ENCODE measurements at places on chromosomes 7 and 10. TPM values are rescaled to one million over a fixed set of nuclear protein-coding genes. Genes with fewer than 3 reads are reported as not detected.

Gene SLC39A12
- not detected for total RNA-seq

Gene ASAH2
- total RNA-seq: 4.8 TPM

Gene GPC2
- total RNA-seq: 11.8 TPM

Gene CACUL1
- 32.1 TPM for total RNA-seq

Gene RBP4
- total RNA-seq: not detected

Gene KCNH2
- total RNA-seq: 2.3 TPM

Gene SLC13A1
- not detected for total RNA-seq

- no peak for DNase-seq
These were observed 523 bp upstream of the CDK1 start for GRCh38 chr10:60777696-60778213.

DNA sequence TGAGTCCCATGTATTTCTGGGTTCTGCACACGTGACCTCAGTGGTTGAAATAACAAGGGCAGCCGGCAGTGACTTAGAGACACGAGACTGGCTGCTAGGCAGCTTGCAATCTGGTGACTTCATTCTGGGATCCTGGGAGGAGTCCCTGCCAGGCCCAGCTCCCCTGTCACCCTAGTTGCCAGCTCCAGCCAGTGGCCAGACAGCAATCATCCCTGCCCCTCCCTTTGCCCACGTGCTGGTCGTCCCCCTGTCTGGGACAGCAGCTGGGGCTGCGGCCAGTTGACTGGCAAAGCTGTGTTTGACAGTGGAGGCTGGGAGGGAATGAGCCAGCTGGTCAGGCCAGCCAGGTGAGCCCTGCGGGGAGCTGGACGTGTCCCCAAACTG is 30.0 kb downstream of the ADGRA1 start:
- DNase-seq: no peak

- DNase-seq: no peak
These were observed 220.6 kb upstream of the RHOBTB1 start for GRCh38 chr10:61164458-61165160.

GRCh38 chr10:108852211-108852610 is 1071.1 kb downstream of the XPNPEP1 start:
- no peak for DNase-seq

GRCh38 chr7:11006291-11006690 is 32.6 kb downstream of the PHF14 start:
- DNase-seq: no peak

GRCh38 chr10:13990392-13990805 is 340.3 kb downstream of the FRMD4A start:
- DNase-seq: no peak

- DNase-seq: no peak
These were observed 76.4 kb downstream of the FRMD4A start for GRCh38 chr10:14254368-14254767.

DNA sequence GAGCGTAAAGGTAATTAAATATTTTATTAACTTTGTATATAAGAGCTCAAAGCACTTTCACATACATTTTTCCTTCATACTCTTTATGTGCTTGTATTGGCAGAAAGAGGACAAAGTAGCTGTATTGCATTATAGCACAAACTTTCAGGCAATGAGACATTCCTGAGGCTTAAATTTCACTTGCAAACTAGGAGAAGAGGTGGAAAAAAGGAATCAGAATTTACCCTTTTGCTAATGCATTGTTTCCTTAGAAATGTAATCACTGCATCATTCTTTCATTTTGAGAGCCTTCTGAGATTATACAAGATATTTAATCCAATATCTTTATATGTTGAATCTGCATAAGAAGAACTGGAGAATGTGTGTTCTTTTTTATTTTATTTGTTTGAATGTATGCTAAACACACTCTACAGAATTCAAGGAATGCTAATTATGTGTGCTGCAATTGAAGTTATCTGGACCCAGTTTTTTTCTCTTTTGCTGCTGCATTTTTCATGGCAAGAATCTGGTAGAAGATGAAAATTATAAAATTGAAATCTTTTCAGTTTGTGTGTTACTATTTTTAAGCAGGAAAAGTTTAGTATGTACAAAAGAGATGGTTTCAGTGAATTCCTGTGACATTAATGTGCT is 185.1 kb downstream of the NXPH1 start:
- DNase-seq: no peak

GRCh38 chr10:58897236-58897635 is 279.2 kb upstream of the PHYHIPL start:
- DNase-seq: no peak

- no peak for DNase-seq
These were observed 3.0 kb downstream of the BAMBI start for GRCh38 chr10:28680358-28680752.

DNA sequence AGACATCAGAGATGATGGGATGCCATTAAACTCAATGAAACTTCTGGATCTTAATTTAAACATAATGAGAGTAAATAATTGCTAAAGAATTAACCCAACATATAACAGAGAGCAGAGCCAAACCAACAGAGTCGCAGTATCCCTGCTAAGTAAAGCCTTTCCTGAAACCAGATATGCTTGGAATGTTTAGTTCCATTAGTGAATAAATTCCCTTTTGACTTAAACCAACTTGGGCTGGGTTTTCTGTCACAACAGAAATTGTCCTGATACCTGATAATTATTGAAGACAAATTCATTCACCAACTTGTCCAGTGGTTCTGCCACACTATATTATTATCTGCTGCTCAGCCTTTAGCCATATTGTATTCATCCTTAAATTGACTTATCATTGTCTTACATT is 286.7 kb downstream of the FZD1 start:
- no peak for DNase-seq

- no peak for DNase-seq
These were observed 148.0 kb downstream of the RNF216 start for GRCh38 chr7:5633161-5634106.

GRCh38 chr10:72637398-72637857 is 11.5 kb upstream of the MICU1 start:
- no peak for DNase-seq

GRCh38 chr7:139660317-139661042 is 117.3 kb downstream of the HIPK2 start:
- DNase-seq: no peak

- peak; percentile 69 for DNase-seq
These were observed at the start of gene FAM171A1 for GRCh38 chr10:15370856-15371701. FAM171A1 (minus strand) TSS chr10:15371289; CDS start chr10:15371052, 237 bp downstream.

- no peak for DNase-seq
These were observed 29.5 kb downstream of the EGFR start for GRCh38 chr7:55048221-55048859.

GRCh38 chr10:95275726-95276366 is 15.0 kb downstream of the PDLIM1 start:
- DNase-seq: no peak

DNA sequence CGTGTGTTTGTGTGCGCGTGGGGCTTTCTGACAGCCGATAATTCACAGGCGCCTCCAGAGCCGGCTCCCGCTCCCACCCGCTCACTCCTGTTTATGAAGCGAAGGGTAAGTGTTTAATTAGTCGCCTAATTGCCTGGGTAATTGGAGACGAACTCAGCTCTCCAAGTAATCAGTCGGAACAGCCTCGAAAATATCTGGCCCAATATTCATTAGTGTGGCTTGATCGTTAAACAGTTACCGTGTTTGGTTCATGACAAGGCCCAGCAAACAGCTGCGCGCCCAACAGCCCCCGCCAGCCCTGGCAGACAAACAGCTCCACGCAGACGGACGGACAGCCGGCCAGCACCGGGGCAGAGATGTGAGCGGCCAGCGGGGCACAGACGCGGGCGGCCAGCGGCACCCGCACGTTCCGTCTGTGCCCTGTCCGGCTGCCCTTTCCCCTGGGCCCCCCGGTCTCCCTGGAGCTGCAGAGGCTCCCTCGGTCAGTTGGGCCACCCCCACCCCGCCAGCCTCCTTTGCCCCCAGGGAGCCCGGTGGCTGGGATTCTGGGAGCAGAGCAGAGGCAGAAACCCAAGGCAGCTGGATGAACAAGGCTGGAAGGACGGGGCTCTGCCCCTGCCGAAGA is 98.2 kb downstream of the UNCX start:
- DNase-seq: no peak

DNA sequence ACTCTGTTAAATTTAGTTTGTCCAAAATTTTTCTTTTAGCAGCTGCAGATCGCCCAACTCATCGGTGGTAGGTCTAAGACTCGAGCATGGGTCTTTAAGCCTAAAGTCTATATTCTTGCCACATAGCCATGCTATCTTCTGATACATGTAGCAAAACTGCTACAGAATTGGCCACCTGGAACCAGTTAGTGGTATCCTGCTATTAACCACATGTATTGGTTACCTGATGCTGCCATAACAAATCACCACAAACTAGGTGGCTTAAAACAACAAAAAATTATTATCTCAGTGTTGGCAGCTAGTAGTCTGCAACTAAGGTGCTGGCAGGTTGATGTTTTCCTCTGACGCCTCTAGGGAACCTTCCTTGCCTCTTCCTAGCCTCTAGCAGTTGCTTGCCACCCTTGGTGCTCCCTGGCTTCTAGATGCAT is 96.7 kb upstream of the PIK3CG start:
- peak; percentile 54 for DNase-seq

GRCh38 chr7:66413379-66414114 is 208.4 kb downstream of the TPST1 start:
- peak; percentile 84 for DNase-seq

DNA sequence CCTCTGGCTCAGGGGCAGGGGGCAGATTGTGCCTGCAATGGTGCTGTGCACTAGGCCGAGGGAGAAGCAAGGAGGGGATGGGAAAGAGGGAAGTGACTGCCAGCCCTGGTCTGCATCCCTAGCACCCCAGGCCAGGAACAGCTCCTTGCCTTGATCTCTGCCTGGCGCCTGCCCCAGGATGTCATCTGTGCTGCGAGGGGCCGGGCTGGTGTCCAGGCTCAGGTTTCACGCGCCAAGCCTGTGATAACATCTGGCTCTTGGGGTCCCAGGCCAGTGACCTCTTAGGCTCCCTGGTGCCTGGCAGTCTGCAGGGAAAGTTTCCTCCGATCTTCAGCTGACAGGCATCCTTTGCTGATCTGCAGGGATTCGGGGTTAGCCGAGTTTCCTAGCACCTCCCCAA is 193.5 kb upstream of the GPR26 start:
- no peak for DNase-seq

DNA sequence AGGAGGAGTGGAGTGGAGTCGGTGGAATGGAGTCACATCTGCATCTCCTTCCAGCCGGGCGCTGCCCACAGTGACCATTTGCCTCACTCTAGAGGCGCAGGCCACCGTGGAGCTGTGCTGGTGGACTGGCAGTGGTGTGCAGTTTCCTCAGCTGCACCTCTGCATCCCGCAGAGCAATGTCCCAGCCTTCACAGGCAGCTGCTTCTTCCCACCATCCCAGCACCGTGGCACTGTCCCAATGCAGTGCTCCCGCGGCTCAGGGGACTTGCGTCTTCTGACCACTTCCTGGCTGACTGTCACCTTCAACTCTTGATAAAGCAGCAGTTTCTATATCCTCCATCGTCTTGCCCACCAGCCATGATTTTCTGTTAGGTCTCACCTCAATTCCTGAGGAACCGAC is 90.3 kb upstream of the SFMBT2 start:
- no peak for DNase-seq

DNA sequence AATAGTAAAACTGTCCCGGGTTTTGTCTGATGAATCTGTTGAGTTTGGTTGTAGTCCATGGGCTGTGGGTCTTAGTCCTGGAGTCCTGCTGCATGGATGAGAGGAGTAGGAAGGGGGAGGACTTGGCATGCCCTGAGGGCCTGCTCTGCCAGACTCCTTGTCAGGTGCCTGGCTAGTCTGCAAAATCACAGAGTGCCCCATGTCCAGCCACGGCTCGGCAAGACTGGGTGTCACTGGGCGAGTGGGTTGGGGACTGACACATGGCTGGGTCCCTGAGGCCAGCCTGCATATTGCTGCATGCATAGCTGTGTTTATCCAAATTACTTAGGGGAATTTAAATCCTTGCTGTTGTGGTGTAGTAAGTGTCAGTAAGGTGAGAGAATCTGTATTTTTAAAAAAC is 9.7 kb downstream of the MINDY4 start:
- DNase-seq: no peak

DNA sequence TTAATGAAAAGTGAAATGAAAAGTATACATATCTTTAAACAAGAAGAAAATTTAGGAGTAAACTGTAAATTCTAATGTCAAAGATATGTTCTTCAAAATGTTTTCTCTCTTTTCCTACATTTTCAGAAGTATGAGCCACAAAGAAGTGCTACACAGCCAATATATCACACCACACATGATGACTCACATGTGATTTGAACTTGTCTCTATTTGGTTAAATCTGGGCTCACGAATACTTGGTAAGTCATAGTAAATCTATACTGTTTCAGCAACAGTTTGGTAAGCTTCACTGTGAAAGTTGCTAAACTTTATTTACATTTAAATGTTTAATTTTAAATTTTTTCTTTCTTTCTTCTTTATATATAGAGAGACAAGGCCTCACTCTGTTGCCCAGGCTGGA is 380.6 kb upstream of the IGFBP3 start:
- DNase-seq: no peak

DNA sequence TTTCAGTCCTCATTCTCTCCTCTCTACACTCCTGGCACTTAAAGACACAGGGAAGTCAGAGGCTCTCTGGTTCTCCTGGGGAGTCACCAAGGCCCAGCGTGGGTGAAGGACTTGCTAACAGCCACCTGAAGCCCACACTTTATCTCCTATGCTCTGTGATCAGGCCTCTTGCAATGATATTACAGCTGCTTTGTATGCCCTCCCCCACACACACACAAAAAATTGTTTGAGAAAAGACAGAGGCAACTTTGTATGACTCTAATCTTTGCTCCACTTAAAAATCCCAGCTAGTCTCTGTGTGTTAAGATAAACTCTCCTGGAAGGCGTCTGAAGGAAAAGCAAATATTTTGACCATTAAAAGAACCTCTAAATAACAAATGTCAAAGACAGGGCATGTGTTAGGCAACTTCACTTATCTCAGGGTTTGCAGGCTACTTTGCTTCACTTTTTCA is 507.2 kb downstream of the TNS3 start:
- DNase-seq: no peak

DNA sequence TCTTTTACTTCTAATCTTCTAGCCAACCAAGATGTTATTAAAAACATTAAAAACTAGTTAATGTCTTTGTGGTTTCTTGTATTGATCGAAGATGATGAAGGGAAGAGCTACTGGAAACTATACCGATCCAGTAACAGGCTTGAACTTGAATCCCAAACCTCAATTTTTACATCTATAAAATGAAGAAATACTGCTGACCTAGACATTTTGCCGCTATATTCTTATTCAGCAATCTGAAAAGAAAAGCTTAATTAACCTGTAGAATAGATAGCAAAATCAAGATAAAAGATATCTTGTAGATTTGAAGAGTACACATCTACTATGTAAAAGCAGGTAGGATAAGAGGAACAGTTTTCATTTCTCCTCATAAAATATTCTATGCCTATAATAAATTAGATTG is 326.1 kb upstream of the LRRN3 start:
- DNase-seq: no peak

GRCh38 chr10:110496553-110497437 is 912 bp upstream of the DUSP5 start:
- no peak for DNase-seq

GRCh38 chr7:127717502-127718339 is 65.7 kb downstream of the SND1 start:
- DNase-seq: no peak

- DNase-seq: no peak
These were observed 77.2 kb downstream of the CH25H start for GRCh38 chr10:89129911-89130310.
